LoVo (cell line): ENCODE measurements at places on chromosomes 6 and 20.
A peak's percentile ranks its signal among the peaks of the same experiment; 100 is the strongest.

GRCh38 chr6:170295510-170296422, 4.9 kb upstream of the DLL1 start:
- peak; percentile 49 for DNase-seq

DNA sequence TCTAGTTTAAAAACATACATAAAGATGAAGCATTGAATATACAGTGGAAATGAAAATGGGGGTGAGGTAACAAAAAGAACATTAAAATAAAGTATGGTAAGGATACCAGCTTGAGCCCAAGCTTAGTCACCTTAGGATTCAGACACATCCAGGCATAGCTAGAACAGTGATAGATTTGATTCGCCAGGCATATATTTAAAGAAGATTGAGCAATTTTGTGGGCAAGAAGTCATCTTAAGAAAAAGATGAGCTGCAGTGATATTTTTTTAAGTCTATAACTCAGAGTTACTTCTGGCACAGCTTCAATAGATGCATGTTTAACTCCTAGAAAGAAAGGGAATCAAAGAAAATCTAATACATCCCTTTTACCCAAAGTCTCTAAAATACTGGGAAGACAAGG, 97.9 kb downstream of the BMP5 start:
- DNase-seq, result no peak

GRCh38 chr6:40950986-40951698, 87.9 kb downstream of the UNC5CL start:
- DNase-seq, result peak; percentile 28

DNA sequence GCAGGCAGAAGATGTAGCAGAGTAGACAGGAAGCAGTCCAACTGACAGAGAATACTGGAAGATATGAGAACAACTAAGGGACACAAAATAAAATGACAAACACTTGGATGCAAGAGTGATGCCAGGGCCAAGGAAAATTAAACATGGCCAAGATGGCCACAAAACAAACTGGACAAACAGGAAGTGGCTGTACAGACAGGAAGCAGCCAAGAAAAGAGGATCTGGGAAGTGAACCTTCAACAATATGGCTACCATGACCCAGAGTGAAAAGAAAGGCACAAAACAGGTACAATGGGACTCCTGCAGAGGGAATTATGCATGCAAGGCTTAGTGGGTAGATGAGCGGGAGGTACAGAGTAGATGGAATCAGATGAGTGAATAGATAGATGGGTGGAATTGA, 29.1 kb downstream of the HLA-DPB1 start:
- DNase-seq, result no peak

DNA sequence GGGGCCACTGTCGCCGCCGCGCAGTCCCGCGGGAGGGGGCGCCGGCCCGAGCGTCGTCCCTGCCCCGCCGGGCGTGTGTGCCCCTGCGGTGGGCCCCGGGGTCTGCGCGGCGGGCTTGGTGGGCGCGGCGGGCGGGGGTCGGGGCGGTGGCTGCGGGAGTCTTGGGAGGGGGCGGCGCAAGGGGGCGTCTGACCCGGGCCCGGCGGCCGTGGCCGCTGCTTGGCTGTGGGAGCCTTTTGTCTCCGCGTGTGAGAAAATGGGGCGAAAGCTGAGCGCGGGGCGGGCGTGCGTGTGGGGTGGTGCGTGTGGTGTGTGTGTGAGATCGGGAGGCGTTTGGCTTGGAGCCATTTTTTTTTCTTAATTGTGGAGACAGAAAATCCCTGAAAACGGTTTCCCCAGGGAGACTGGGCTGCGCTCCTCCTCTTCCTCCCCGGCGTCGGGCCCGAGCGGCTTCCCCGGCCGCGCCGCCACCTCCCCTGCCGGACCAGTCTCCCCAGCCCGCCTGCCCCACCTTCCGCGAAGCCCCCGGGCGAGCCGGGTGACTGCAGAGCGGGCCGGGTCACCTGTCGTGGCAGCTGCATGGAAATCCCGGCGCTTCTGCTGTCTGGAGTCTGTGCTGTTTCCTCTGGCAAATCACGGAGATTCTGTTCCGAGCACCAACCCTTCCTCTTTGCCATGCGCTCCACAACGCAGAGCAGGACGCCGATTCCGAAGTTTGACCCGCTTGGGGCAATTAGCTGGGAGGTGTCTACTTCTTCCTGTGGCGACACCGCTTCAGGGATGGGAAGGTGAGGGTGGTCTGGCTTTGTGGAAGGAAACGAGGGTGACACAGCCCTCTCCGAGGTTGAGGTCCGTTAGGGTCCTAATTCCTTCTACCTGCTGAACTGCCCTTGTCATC, 64.4 kb downstream of the GTF2H5 start:
- peak; percentile 36 for DNase-seq

DNA sequence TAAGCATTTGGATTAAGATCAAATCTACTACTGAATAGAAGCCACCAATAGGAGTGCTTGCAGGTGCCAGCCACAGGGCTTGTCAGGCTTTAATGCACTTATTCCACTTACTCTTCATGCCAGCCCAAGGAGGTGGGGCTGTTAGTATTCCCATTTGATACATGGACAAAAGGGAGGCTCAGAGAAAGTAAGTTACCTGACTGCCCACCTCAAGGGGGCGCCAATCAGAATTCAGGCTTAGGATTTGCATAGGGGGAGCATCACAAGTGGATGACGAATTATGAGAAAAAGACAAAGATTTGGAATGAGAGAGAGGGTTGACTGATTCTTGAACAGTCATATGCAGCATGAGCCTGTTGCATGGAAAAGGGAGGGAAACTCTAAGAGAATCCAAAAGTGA, 188.4 kb upstream of the TSHZ2 start:
- DNase-seq, result no peak

DNA sequence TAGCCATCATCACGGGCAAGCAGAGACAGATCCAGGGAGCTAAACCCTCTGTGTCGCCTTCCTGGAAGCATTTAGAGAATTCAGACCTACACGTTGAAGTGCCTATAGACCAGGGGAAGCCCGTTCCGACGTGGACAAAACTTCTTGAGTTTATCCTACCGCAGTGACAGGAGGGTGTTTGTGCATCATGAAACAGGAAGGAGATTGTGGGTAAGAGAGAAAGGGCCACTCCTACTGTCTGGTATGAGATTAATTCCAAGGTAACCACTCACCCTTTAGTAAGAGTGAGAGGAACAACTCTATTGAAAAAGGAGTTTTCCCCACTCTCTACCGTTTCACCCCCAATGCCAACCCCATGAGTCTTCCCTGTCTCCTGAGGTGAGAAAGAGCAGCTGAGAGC, 133.7 kb downstream of the TFAP2C start:
- DNase-seq, result no peak

DNA sequence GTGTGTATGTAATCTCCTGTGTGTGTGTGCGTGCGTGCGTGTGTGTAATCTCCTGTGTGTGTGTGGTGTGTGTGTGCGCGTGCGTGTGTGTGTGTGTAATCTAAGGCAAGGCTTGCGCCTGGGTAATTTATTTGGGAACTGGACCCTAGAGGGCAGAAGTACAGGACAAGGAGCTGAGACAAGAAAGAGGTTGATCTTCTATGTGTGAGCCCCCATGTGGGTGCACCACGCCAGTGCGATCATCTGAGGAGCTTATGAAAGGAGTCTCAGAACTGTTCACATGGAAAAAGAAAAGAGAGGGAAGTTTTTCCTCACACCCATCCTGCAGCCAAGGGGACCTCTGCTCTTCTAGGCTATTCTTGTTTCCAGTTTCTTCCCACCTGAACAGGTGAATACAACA, 220.1 kb upstream of the GGTLC1 start:
- no peak for DNase-seq

DNA sequence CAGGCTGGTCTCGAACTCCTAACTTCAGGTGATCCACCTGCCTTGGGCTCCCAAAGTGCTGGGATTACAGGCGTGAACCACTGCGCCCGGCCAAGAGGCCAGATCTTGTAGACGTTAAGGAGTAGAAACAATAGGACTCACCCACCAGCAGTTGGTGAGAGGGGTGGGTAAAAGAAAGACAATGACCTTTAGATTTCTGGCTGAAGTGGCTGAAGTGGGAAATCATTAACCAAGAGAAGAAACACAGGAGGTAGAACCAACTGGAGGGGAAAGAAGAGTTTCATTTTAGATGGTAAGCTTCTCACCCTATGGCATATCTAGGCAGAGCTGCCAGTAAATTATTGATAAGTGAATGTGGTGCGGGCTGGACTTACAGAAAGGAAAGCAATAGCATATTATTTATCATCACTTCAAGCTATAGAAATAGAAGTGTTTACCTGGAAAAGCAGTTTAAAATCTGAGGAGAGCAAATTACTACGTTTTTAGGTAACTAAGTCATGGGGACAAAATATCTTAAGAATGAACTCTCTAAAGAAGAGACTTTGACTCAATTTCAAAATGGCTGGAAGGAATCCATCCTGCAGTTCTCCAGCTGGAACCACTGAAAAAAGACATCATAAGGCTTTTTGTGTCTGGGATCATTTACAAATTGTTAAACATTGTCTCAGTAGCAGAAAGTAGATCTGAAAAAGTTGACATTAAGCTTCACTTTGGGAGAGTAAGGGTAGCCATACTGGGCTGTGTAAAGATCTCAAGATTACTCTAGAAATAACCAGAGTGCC, 109.6 kb downstream of the ALDH8A1 start:
- no peak for DNase-seq

DNA sequence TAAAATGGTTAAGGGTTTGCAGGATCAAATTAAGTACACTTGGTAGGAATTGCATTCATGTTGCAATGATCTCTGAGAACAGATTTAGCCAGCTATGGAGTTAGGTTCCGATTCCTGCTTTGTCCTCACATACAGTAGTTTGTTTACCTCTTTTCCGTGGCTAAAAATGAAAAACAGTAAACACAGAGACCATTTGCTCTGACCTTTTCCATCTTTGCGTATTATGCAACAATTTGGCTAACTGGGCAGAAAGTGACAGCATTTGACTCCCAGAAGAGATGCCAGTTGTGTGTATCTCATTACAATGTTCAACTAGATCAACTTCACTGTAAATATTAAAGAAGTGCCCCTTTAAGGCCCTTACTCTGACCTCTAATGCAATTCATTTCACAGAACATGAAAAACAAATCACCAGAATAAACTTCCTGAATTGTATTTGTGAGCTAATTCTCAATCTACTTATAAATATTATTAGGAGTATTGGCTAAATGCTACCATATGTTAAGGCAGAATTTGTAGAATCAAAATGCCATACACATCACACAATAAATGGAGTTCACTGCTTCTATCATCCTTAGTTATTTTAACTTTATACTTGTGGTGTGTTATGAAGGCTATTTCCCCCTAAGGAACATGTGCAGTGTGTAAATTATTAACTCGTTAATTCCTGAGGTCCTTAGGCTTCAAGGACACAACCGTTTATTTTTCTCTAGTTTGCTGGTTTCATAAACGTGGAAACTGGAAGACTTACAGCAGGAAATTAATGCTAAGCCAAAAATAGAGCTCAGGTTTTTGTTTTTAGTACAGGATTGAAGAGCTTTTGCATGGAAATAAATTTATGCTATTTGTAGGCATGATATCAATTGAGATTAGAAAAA, 380.7 kb upstream of the CITED2 start:
- no peak for DNase-seq

- no peak for DNase-seq
Measured at GRCh38 chr6:35857853-35858252, 52.7 kb downstream of the LHFPL5 start.
